ENCODE measurements at places on chromosomes 5 and 9. TPM values are rescaled to one million over a fixed set of nuclear protein-coding genes. Genes with fewer than 3 reads are reported as not detected.

The TBC1D13 gene
- total RNA-seq = 6.3 TPM

The SMIM33 gene
- 0.05 TPM for total RNA-seq

The FAM151B gene
- 2.0 TPM for total RNA-seq

The ECSCR gene
- total RNA-seq = 3.4 TPM

The IFNA13 gene
- total RNA-seq = not detected

- no peak for DNase-seq
Observed at GRCh38 chr9:89223396-89223977, 44.9 kb upstream of the SHC3 start.

- no peak for DNase-seq
Observed at GRCh38 chr9:70564468-70565335, 150.2 kb upstream of the KLF9 start.

DNA sequence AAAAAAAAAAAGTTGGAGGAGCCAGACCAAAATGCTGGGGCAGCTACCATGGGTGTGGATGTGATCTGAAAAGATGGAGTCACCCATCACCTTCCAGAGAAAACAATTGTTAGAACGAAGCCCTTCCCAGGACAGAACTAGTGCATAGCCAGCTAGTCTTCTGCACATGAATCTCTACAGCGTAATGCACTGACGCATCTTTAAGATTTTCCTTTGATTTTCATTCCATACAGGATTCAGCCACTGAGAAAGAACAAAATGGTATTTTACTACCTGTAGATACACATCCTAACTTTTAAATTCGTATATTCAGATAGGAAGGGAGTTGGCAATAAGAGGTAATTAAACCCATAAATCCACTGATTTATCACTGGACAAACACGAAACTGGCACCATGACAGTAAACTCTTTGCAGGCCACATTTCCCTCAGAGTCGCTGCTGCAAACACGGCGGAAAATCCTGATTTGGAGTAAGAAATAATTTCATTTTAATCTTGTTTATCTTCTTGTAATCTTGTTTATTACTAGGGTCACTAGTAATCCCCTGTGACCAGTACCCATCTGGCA lies 206.6 kb downstream of the SPOCK1 start:
- no peak for DNase-seq

GRCh38 chr9:95753762-95754465 lies 121.6 kb upstream of the ERCC6L2 start:
- DNase-seq = no peak
